ENCODE measurements at places on chromosomes 13 and 19.

- no peak within 1 kb of the TSS for H3K27ac ChIP-seq
- DNase-seq, result peak; percentile 63
- no peak within 1 kb of the TSS for H3K4me3 ChIP-seq
- H3K4me1 ChIP-seq, result peaks cover 22% of the 10 kb centered on the region
- H3K27me3 ChIP-seq, result peaks cover 5% of the 10 kb centered on the region
- H3K36me3 ChIP-seq, result no peaks in the 10 kb centered on the region
Observed at GRCh38 chr19:49057636-49058234, at the start of gene CGB7. Gene CGB7 (minus strand): TSS chr19:49057749. CDS start chr19:49055375, 2,374 bp downstream.

DNA sequence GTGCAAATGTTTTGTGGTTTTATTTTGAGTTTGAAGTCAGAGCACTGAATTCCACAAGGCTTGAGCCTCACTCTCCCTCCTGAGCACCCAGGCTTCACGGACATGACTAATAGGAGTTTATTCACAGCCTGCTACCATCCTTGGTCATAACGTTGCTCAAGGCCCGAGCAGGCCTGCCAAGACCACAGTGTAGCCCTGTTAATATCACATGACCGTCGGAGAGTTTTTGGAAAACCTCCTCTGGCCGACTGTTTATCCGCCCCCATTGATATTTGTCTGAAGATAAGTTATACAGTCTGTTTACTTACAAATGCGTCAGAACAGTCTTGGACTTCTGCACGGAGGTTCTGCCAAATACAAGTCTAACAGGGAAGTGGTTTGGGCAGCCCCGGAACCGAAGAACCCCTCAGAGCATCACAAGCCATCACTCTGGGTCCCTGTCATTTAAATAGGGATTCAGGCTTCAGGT is 89.9 kb downstream of the COL4A2 start:
- no peaks in the 10 kb centered on the region for H3K36me3 ChIP-seq
- peak; percentile 64 for DNase-seq
- H3K27me3 ChIP-seq, result no peaks in the 10 kb centered on the region
- peaks cover 41% of the 10 kb centered on the region for H3K4me1 ChIP-seq
- H3K4me3 ChIP-seq, result no peak overlapping the region

GRCh38 chr19:51089786-51090185 is 7.1 kb upstream of the KLK14 start:
- H3K36me3 ChIP-seq, result no peaks in the 10 kb centered on the region
- no peaks in the 10 kb centered on the region for H3K27me3 ChIP-seq
- DNase-seq, result no peak
- no peak overlapping the region for H3K4me3 ChIP-seq
- no peak overlapping the region for H3K27ac ChIP-seq

- H3K36me3 ChIP-seq, result no peaks in the 10 kb centered on the region
- H3K4me3 ChIP-seq, result no peak overlapping the region
- DNase-seq, result no peak
- H3K4me1 ChIP-seq, result no peaks in the 10 kb centered on the region
Observed at GRCh38 chr19:33724721-33725060, 72.0 kb upstream of the KCTD15 start.

- peaks cover 6% of the 10 kb centered on the region for H3K27me3 ChIP-seq
- H3K4me3 ChIP-seq, result no peak overlapping the region
- H3K36me3 ChIP-seq, result no peaks in the 10 kb centered on the region
- H3K4me1 ChIP-seq, result no peaks in the 10 kb centered on the region
Observed at GRCh38 chr19:7879836-7880235, 5.6 kb upstream of the PRR36 start.

DNA sequence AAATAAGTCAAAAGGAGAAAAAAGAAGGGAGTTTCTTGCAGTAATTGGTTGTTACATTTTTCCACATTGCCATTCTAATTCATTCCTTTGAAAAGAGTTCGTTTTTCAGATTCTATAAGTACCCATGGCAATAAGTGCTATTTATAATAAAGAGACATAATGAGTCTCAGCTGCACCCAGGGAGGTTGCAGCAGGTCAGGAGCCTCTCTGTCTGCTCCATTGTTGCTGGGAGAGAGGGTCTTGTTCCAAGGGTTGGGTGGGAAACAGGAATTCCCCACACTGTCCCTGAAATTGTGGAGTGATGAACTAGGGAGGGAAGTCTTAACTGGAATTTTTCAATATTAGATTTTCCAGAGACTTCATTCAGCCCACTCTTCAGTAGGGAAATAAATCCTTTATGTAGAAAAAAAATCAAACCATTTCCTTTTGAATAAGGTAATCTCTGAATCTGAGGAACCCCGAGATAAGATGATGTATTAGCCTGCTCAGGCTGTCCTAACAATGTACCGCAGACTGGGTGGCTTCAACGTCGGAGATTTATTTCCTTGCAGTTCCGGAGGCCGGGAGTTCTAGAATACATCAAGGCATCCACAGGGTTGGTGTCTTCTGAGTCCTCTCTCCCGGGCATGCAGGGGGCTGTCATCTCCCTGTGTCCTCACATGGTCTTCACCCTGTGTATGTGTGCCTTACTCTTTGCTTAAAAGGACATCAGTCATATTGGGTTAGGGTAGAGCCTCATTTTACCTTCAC is 342.7 kb upstream of the TMTC4 start:
- no peak overlapping the region for H3K27ac ChIP-seq
- H3K4me3 ChIP-seq, result no peak overlapping the region
- no peaks in the 10 kb centered on the region for H3K36me3 ChIP-seq
- no peaks in the 10 kb centered on the region for H3K4me1 ChIP-seq

GRCh38 chr13:33109801-33110200 is 93.6 kb downstream of the KL start:
- DNase-seq, result no peak
- H3K27ac ChIP-seq, result no peak overlapping the region
- peaks cover 48% of the 10 kb centered on the region for H3K4me1 ChIP-seq
- H3K4me3 ChIP-seq, result no peak overlapping the region
- peaks cover 70% of the 10 kb centered on the region for H3K36me3 ChIP-seq
- no peaks in the 10 kb centered on the region for H3K27me3 ChIP-seq

GRCh38 chr19:17806945-17807344 is 12.0 kb downstream of the B3GNT3 start:
- H3K27ac ChIP-seq, result no peak overlapping the region
- no peak for DNase-seq
- H3K36me3 ChIP-seq, result no peaks in the 10 kb centered on the region
- H3K27me3 ChIP-seq, result peaks cover 3% of the 10 kb centered on the region

DNA sequence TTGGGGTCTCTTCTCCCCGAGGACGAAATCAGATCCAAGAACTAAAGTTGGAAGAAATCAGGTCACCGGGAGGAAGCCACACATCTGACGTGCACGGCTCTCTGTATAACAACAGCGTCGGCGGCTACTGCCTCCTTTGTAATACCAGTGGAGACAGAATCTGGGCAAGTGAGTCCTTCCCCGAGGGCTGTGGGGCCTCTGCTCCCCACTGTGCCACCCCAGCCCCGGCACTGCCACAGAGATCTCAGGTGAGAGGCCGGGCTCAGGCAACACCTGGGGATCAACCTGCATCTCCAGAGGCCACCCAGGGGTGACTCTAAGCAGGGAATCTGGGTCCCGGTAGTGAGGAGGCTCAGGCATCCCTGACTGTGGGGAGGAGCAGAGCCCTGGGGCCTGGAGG is 33.7 kb upstream of the C13orf46 start:
- H3K27ac ChIP-seq, result no peak overlapping the region
- no peaks in the 10 kb centered on the region for H3K36me3 ChIP-seq
- no peaks in the 10 kb centered on the region for H3K27me3 ChIP-seq
- H3K4me3 ChIP-seq, result no peak overlapping the region
- DNase-seq, result no peak

- H3K4me1 ChIP-seq, result no peaks in the 10 kb centered on the region
- no peaks in the 10 kb centered on the region for H3K27me3 ChIP-seq
- H3K27ac ChIP-seq, result no peak overlapping the region
- H3K36me3 ChIP-seq, result no peaks in the 10 kb centered on the region
- no peak for DNase-seq
Observed at GRCh38 chr19:8922591-8922990, 87.6 kb downstream of the MUC16 start.

GRCh38 chr13:58434943-58435342 is 803.4 kb downstream of the PCDH17 start:
- no peaks in the 10 kb centered on the region for H3K36me3 ChIP-seq
- no peaks in the 10 kb centered on the region for H3K27me3 ChIP-seq
- no peak overlapping the region for H3K27ac ChIP-seq
- H3K4me1 ChIP-seq, result no peaks in the 10 kb centered on the region

GRCh38 chr19:14004619-14005348 is 1.3 kb downstream of the RFX1 start:
- peak overlapping the region; percentile 97 for H3K27ac ChIP-seq
- no peaks in the 10 kb centered on the region for H3K36me3 ChIP-seq
- no peaks in the 10 kb centered on the region for H3K27me3 ChIP-seq

DNA sequence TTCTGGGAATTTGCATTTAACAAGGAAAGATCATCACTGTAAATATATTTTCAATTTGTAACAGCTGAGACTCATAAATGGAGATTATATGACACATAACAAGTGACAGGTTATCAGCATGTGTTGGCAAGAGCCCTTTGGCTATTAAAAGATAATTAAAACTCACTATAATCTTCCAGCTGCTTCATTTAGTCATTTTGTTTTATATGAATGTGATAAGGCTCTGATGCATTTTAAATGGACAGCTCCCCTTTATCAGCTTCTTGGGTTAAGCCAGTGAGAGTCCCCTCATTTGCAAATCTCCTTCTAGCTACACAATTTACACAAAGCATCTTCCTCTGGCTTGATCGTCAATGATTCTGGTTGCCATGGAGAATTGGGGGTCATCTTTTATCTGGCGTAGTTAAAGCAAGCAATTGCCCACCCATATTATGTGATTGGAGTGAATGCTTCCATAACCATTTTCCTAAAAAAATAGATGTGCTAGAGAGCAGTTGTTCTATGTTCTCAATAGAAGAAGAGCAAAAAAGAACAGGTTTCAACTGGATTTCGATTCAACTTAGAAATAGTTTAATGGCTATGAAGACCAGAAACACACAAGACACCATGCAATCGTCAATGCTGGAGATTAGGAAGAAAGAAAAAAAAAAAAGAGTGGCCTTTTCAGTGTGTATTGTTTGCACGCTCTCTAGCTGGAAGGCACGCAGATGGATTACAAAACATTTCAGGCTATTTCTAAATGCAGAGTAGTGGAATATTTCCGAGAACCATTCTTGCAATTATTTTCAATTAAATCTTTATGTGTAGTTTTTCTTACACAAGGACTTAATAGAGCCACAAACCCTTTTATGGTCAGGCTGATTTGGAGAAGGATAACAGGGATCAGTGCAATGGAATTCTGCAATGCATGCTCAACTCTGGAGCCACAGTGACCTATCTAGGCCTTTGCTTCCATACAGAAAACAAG is 27.4 kb downstream of the STARD13 start:
- no peaks in the 10 kb centered on the region for H3K27me3 ChIP-seq
- no peak for DNase-seq
- no peaks in the 10 kb centered on the region for H3K36me3 ChIP-seq
- peak overlapping the region; percentile 13 for H3K27ac ChIP-seq

GRCh38 chr13:44894001-44894770 is 95.1 kb downstream of the NUFIP1 start:
- H3K36me3 ChIP-seq, result no peaks in the 10 kb centered on the region
- H3K4me1 ChIP-seq, result no peaks in the 10 kb centered on the region
- H3K27me3 ChIP-seq, result no peaks in the 10 kb centered on the region

DNA sequence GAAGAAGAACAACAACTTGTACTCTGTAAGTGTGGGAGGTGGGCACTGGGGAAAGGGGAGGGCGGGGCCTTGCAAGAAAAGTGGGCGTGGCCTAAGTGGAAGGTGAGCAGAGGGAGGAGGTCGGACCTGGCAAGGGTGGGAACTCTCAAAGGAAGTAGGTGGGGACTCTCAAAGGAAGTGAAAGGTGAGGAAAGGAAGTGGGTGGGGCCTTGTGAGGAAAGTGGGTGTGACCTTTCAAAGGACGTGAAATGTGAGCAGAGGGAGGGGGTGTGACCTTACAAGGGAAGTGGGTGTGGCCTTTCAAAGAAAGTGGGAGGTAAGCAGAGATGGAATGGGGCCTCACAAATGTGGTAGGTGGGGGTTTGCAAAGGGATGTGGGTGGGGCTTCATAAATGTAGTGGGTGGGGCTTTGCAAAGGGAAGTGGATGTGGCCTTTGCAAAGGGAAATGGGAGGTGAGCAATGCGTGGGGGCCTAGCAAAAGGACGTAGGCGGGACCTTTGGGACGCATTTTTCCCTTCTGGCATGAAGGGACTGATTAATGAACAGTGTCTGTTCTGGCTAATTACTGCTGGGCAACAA is 25.9 kb downstream of the ACSBG2 start:
- DNase-seq, result no peak
- H3K4me3 ChIP-seq, result no peak overlapping the region
- H3K27ac ChIP-seq, result no peak overlapping the region
- H3K27me3 ChIP-seq, result no peaks in the 10 kb centered on the region

DNA sequence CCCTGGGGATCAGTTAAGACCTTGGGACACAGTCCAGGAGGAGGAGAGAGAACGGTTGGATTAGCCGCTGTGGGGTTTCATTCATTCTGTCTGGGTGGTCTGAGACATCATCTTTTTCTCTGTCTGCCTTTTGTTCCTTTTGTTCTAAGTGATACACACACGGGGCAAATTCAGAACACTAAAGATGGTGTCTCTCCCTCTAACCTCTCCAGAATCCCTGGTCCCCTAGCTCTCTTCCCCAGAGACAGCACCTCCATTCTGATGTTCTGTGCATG is 5.0 kb downstream of the BICRA start:
- H3K36me3 ChIP-seq, result no peaks in the 10 kb centered on the region

GRCh38 chr13:68535329-68535728 is 1305.2 kb upstream of the PCDH9 start:
- H3K27me3 ChIP-seq, result no peaks in the 10 kb centered on the region
- H3K36me3 ChIP-seq, result no peaks in the 10 kb centered on the region
- no peaks in the 10 kb centered on the region for H3K4me1 ChIP-seq
- no peak overlapping the region for H3K27ac ChIP-seq
- no peak for DNase-seq

DNA sequence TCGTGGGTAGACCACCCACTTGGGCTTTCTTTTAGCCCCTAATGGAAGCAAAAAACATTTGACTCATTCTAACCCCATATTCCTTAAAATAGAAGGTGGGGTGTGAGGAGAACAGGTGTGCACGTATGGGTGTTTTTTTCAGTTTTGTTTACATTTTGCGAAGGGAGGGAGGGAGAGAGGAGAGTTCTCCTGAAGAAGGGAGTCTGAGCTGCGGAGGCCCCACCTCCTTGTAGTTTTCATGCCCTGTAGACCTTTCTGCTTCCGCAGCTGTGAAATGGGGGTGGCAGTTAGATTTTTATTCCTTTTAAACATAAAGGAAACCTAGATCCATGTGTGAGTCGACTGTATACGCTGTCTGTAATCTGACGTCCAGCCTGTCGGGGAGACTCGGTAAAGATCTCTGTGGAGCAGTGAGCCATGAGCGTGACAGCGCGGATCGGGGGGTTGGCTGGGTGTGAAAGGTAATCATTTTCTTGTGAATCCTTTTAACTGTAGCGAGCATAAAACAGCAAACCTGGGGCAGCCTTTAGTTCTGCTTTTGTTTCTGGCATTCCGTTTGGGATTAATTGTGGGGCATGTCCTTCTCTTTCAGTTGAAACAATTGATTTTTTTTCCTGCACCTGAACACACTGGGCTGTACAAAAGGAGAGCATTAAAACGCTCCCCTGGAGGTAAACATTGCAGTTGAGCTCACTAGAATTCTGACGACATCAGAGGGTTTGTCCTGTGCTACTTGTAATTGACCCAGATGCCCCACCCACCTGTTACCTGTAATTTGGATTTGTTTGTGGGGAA is 2.3 kb downstream of the UPF1 start:
- no peak overlapping the region for H3K27ac ChIP-seq
- no peaks in the 10 kb centered on the region for H3K27me3 ChIP-seq
- peak overlapping the region; percentile 95 for H3K4me3 ChIP-seq
- no peak for DNase-seq
- peaks cover 44% of the 10 kb centered on the region for H3K4me1 ChIP-seq
- H3K36me3 ChIP-seq, result no peaks in the 10 kb centered on the region
